ENCODE measurements at places on chromosomes 13 and 19.

DNA sequence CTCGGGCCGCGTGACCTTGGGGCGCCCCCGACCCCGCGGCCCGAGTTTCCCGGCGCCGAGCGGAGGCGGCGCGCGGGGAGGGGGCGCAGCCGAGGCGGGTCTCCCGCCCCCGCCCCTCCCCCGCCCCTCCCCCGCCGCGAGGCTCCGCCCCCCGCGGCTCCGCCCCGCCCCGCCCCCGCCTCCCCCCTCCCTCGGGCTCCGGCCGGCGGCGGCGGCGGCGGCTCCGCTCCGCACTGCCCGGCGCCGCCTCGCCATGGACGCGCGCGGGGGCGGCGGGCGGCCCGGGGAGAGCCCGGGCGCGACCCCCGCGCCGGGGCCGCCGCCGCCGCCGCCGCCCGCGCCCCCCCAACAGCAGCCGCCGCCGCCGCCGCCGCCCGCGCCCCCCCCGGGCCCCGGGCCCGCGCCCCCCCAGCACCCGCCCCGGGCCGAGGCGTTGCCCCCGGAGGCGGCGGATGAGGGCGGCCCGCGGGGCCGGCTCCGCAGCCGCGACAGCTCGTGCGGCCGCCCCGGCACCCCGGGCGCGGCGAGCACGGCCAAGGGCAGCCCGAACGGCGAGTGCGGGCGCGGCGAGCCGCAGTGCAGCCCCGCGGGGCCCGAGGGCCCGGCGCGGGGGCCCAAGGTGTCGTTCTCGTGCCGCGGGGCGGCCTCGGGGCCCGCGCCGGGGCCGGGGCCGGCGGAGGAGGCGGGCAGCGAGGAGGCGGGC lies at the start of gene HCN2:
HCN2 (plus strand) TSS at position 189 of the 703 bp plus-strand sequence; CDS start at position 254, 65 bp downstream.
- DNase-seq: no peak

- DNase-seq: no peak
Observed at GRCh38 chr13:32176696-32177095, 138.5 kb downstream of the ZAR1L start.

- no peak for DNase-seq
Observed at GRCh38 chr19:1746401-1747284, 6.7 kb upstream of the ONECUT3 start.

DNA sequence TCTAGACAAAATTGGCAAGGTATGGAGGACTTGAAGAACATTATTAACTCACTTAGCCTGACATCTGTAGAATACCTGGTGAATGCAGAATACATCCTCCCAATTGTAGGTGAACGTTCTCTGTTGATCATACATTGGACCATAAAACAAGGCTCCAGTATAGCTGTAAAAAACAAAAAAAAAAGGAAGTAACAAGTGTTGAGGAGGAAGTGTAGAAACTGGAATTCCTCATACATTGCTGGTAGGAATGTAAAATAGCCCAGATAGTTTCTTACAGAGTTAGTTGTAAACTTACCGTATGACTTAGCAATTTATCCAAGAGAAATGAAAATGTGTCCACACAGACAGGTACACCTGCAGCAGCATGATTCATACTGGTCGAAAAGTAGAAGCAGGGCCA lies 44.8 kb downstream of the TSSK6 start:
- no peak for DNase-seq
